ENCODE measurements at places on chromosomes 1 and 21. TPM values are rescaled to one million over a fixed set of nuclear protein-coding genes. Genes with fewer than 3 reads are reported as not detected.

- no peaks in the 10 kb centered on the region for H3K4me1 ChIP-seq
- no peak overlapping the region for H3K4me3 ChIP-seq
Observed at GRCh38 chr1:221089273-221089672, 210.0 kb downstream of the HLX start.

DNA sequence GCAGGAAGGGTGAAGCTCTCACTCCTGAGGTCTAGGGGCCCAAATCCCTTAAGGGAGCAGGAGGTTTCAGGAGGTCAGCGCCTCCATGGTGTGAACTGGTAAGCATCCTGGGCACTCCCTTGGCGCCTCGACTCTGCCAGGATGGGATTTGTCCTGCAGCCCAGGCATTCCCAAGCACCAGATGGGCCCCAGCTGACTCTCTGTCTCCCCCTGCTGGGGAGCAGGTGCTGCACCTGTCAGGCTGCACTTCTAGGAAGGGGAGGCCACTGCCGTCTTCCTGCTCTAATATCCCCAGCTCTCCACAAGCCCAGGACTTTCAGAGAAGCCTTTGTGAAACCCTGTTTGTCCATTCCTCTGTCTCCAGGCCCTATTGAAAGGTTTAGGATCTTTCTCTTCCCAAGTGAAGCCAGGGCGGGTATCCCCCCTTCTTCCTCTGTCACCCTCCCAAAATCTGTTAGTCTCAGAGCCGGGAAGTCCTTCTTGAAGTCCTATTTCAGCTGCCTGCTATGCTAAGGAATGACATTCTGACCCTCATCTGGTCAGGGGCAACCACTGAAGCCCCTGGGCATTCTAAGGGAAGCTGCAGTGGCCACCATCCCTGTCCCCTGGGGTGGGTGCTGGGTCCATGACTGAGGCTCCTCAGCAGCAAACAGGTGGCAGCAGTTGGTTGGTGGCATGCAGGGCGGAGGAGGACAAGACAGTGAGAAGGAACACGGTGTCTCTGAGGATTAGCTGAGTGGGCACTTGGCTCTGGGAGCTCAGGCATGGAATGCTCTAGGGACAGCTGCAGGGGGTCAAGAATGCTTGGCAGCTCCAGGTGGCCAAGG lies 3.2 kb downstream of the MYBPH start:
- H3K4me1 ChIP-seq: no peaks in the 10 kb centered on the region
- no peak for DNase-seq
- H3K27ac ChIP-seq: no peak overlapping the region
- no peak overlapping the region for H3K4me3 ChIP-seq
- no peaks in the 10 kb centered on the region for H3K36me3 ChIP-seq

- H3K4me3 ChIP-seq: no peak overlapping the region
- no peaks in the 10 kb centered on the region for H3K36me3 ChIP-seq
Observed at GRCh38 chr1:85179522-85179921, 21.3 kb downstream of the SYDE2 start.

DNA sequence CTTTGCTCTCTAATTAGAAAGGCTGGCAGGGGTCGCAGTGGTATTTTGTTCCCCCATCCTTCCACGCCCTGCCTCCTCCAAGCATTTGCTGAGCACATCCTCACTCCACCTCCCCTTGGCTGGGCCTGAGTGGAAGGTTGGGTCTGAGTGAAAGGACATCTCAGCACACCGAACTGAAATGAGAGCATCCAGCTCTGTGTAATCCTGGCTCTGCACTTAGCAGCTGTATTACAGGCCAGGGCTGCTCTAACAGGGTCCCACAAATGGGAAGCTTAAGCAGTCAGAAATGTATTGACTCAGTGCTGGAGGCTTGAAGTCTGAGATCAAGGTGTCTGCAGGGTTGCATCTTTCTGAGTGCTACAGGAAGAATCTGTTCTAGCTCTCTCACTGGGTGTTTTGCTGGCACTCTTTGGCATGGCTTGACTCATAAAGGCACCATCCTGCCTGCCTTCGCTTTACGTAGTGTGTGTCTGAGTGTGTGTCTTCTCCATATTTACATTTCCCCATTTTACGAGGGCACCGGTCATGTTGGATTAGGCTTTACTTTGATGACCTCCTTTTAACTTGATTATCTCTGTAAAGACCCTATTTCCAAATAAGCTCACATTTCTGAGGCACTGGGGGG lies 48.5 kb upstream of the IGSF21 start:
- no peak overlapping the region for H3K4me3 ChIP-seq
- DNase-seq: no peak
- no peaks in the 10 kb centered on the region for H3K27me3 ChIP-seq
- no peaks in the 10 kb centered on the region for H3K4me1 ChIP-seq
- H3K27ac ChIP-seq: no peak overlapping the region
- no peaks in the 10 kb centered on the region for H3K36me3 ChIP-seq

- H3K4me1 ChIP-seq: peaks cover 5% of the 10 kb centered on the region
- no peaks in the 10 kb centered on the region for H3K36me3 ChIP-seq
- no peak for DNase-seq
- no peaks in the 10 kb centered on the region for H3K27me3 ChIP-seq
- no peak overlapping the region for H3K27ac ChIP-seq
- no peak overlapping the region for H3K4me3 ChIP-seq
Observed at GRCh38 chr1:30377230-30378002, 346.0 kb downstream of the MATN1 start.

GRCh38 chr1:88061492-88062177 lies 622.4 kb upstream of the PKN2 start:
- no peaks in the 10 kb centered on the region for H3K27me3 ChIP-seq
- peak; percentile 17 for DNase-seq
- H3K27ac ChIP-seq: no peak overlapping the region
- H3K36me3 ChIP-seq: no peaks in the 10 kb centered on the region
- H3K4me3 ChIP-seq: no peak overlapping the region

- no peaks in the 10 kb centered on the region for H3K4me1 ChIP-seq
- H3K36me3 ChIP-seq: no peaks in the 10 kb centered on the region
- H3K27ac ChIP-seq: no peak overlapping the region
- H3K4me3 ChIP-seq: no peak overlapping the region
Observed at GRCh38 chr1:1177452-1178206, 3.9 kb downstream of the TTLL10 start.

DNA sequence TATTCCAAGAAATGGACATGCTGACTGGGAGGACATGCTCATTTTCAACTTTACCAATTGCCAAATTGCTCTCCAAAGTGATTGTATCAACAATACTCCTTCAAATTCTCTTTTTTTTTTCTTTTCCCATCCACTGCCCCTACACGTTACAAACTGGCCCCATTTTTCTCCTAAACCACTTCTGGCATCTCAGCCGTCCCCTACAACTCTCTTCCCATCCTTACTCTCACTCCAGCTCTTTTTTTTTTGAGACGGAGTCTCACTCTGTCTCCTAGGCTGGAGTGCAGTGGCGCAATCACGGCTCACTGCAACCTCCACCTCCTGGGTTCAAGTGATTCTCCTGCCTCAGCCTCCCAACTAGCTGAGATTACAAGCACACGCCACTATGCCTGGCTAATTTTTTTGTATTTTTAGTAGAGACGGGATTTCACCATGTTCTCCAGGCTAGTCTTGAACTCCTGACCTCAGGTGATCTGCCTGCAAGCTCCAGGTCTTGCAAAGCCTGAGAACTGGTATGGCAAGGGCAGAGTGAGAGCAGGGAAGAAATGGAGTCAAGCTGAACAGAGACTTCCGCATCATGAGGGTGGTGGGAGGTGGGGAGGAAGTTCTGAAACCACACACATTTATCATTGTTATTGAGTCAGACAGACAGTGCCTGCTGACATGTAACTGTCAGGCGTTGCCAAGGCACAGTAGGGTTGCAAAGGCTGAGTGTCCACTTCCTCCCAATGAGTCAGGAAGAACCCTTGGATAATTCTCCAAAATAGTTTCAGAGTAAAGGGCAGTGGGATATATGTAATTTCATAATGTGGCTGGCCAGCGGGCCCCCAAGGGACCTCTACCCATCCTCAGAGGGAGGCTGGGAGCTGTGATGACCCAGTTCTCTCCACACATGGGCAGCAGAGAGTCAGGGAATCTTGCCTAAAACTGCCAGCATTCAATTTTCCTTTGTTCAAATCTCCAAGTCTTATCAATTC lies 17.4 kb downstream of the CELA3A start:
- no peaks in the 10 kb centered on the region for H3K4me1 ChIP-seq
- no peak overlapping the region for H3K27ac ChIP-seq
- DNase-seq: no peak
- H3K36me3 ChIP-seq: no peaks in the 10 kb centered on the region
- H3K4me3 ChIP-seq: no peak overlapping the region
- H3K27me3 ChIP-seq: no peaks in the 10 kb centered on the region

DNA sequence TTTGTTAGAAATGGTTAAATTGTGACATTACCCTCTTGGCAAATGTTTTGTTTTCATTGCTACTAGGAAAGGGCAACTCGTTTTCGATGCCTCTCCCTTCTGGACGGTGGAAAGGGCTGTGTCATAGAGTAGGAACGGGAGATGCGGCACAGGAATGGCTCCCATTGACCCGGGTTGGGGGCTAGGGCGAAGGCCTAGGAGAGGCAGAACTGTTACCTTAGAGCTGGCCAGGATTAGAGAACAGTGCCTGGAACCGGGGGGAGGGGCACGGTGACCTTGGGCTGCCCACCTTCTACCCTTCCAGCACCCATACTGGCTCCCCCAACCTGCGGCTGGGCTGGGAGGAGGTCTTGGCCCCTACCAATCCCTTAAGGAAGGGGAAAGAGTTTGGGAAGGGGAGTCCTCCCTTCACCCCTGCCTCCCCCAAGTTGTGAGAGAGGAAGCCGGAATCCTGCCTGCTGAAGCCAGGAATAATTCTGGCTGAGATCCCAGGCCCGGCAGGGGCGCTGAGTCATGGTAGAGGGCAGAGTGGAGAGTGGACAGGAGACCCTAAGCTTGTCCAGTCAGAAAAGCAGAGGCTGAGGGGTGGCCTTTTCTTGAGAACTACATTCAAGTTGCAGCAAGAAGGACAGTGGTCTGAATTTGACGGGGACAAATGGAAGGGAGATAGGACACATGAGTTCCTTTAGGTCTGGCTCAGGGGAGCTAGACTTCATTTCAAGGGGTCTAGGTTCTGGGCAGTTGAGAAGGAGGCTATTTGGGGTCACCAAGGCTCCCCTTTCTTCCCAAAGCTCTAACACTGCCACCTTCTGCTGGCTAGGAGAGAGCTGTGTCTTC lies 8.2 kb downstream of the LMNA start:
- peak overlapping the region; percentile 39 for H3K4me3 ChIP-seq
- peak; percentile 92 for DNase-seq
- no peaks in the 10 kb centered on the region for H3K36me3 ChIP-seq
- H3K27me3 ChIP-seq: no peaks in the 10 kb centered on the region
- peak overlapping the region; percentile 97 for H3K27ac ChIP-seq

GRCh38 chr1:10521537-10522157 lies 46.9 kb downstream of the PEX14 start:
- DNase-seq: no peak
- H3K27ac ChIP-seq: no peak overlapping the region
- no peaks in the 10 kb centered on the region for H3K36me3 ChIP-seq
- H3K27me3 ChIP-seq: no peaks in the 10 kb centered on the region
- H3K4me1 ChIP-seq: no peaks in the 10 kb centered on the region
- H3K4me3 ChIP-seq: no peak overlapping the region

DNA sequence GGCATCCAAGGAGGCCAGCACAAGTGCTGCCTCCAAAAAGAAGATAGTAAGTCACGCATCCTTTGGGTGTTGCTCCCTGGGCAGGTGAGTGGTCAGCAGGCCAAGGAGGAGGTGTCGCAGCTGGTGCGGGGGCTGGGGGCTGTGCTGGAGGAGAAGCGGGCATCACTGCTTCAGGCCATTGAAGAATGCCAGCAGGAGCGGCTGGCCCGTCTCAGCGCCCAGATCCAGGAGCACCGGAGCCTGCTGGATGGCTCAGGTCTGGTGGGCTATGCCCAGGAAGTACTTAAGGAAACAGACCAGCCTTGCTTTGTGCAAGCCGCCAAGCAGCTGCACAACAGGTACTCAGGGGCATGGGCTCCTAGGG lies 4.3 kb downstream of the TRIM46 start:
- no peaks in the 10 kb centered on the region for H3K27me3 ChIP-seq
- no peaks in the 10 kb centered on the region for H3K4me1 ChIP-seq
- no peak overlapping the region for H3K4me3 ChIP-seq
- H3K36me3 ChIP-seq: no peaks in the 10 kb centered on the region
- H3K27ac ChIP-seq: no peak overlapping the region

GRCh38 chr1:61618755-61619154 lies 106.2 kb downstream of the TM2D1 start:
- no peaks in the 10 kb centered on the region for H3K36me3 ChIP-seq
- no peak overlapping the region for H3K4me3 ChIP-seq
- no peaks in the 10 kb centered on the region for H3K4me1 ChIP-seq
- no peaks in the 10 kb centered on the region for H3K27me3 ChIP-seq
- no peak for DNase-seq
- no peak overlapping the region for H3K27ac ChIP-seq

- H3K27ac ChIP-seq: no peak overlapping the region
- no peak for DNase-seq
- no peaks in the 10 kb centered on the region for H3K27me3 ChIP-seq
- H3K36me3 ChIP-seq: no peaks in the 10 kb centered on the region
- H3K4me1 ChIP-seq: no peaks in the 10 kb centered on the region
Observed at GRCh38 chr21:38297194-38297631, 40.4 kb downstream of the KCNJ15 start.

GRCh38 chr1:17665950-17666720 lies 89.0 kb upstream of the ACTL8 start:
- no peak overlapping the region for H3K4me3 ChIP-seq
- H3K27me3 ChIP-seq: no peaks in the 10 kb centered on the region
- DNase-seq: no peak
- no peaks in the 10 kb centered on the region for H3K4me1 ChIP-seq

- no peaks in the 10 kb centered on the region for H3K27me3 ChIP-seq
- H3K27ac ChIP-seq: no peak overlapping the region
- no peak overlapping the region for H3K4me3 ChIP-seq
- H3K36me3 ChIP-seq: no peaks in the 10 kb centered on the region
- no peaks in the 10 kb centered on the region for H3K4me1 ChIP-seq
Observed at GRCh38 chr1:41812051-41812450, 106.7 kb downstream of the HIVEP3 start.

- H3K27me3 ChIP-seq: no peaks in the 10 kb centered on the region
- no peak overlapping the region for H3K27ac ChIP-seq
- H3K4me1 ChIP-seq: no peaks in the 10 kb centered on the region
- no peak for DNase-seq
- no peaks in the 10 kb centered on the region for H3K36me3 ChIP-seq
Observed at GRCh38 chr1:165303386-165303785, 53.1 kb downstream of the LMX1A start.

DNA sequence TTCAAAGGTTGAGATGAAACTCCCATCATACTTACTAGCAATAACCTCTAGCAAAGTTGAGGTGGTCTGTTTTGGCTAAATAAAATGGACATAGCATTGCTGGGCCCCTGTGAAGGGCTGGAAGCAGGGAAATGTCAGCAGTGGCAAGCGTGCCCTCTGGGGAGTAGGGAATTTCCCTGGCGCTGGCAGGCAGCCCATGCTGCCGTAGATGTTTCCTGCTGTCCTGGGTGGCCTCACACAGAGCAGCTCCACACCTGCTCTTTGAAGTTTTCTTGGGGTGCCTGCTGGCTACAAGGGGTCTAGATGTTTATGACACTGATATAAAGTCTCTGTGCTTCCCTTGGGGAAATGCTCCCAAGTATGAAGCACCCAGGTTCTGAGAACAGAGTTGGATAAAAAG lies 30.2 kb downstream of the ADARB1 start:
- no peak overlapping the region for H3K27ac ChIP-seq
- no peak overlapping the region for H3K4me3 ChIP-seq
- H3K36me3 ChIP-seq: no peaks in the 10 kb centered on the region
- H3K4me1 ChIP-seq: peaks cover 4% of the 10 kb centered on the region
- no peaks in the 10 kb centered on the region for H3K27me3 ChIP-seq

The GBP3 gene
- total RNA-seq: 18.7 TPM

The ADARB1 gene
- total RNA-seq: 69.6 TPM

The GRIK1 gene
- total RNA-seq: 0.12 TPM

The PGLYRP4 gene
- total RNA-seq: not detected

The TSPAN1 gene
- total RNA-seq: 40.9 TPM
